ENCODE measurements at places on chromosomes 2 and 18. TPM values are rescaled to one million over a fixed set of nuclear protein-coding genes. Genes with fewer than 3 reads are reported as not detected.

- H3K27me3 ChIP-seq, result no peaks in the 10 kb centered on the region
- no peak overlapping the region for H3K27ac ChIP-seq
- no peak for DNase-seq
- H3K4me1 ChIP-seq, result peaks cover 12% of the 10 kb centered on the region
- no peak overlapping the region for H3K4me3 ChIP-seq
These were observed 18.4 kb downstream of the NCOA1 start for GRCh38 chr2:24509425-24509824.

DNA sequence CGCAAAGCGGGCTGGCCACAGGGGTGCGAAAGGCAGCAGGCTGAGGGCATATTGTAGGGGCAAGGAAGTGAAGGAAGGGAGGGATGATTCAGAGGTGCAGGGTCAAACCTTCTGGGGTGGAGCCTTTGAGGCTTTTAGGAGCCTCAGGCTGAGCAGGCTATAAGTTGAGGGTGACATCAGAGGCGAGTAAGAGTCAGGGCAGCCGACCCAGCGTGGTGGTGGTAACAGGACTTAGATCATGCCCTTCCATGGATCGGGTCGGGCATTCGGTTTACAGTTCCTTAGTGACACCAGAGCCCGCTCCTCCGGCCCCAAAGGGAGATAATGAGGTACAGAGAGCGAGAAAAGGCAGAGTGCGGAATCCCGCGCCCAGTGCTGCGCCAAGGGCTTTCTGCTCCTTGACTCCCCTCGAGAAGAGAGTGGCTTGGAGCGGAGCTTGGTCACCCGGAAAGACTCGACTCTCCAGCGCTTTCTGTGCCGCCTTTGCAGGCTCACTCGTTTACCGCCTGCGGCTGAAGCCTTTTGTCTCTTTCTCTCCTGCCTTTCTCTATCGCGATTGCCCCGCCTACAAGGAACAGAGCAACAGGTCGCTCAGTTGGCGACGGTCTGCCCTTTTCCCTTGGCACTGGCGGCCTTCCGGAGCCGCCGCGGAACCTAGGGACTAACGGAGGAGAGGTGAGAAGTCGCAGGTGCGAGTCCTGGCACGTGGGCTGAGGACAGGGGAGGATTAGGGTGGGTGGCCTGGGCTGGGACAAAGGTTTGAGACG lies 720 bp downstream of the LBX2 start:
- H3K4me1 ChIP-seq, result peaks cover 5% of the 10 kb centered on the region
- no peak overlapping the region for H3K27ac ChIP-seq

DNA sequence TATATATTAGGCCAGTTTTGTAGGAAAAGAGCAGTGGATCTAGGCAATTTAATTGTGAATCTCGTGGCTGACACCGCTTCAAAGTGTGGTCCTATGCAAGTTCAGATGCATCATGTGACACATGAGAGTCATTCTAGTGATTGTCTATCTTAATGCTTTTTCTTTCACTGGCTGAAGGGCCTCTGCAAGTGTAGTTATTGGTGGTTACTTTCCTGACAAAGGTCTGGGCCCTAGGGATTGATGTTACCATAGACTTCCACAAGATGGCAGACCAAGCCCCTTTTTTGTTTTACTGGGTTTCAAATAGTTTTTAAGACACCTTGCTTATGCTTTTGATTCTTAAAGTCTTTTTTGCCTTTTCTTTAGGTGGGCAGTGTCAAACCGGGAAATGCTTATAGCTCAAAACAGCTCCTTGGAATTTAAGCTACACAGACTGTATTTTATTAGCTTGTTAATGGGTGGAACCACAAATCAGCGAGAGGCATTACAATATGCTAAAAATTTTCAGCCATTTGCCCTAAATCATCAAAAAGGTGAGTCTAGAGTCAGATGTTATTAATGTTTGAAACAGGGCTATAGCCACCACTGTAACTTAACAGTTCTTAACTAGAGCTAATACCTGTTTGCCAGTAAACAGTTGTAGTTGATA lies 25.9 kb downstream of the CD8A start:
- H3K4me3 ChIP-seq, result no peak overlapping the region
- no peaks in the 10 kb centered on the region for H3K27me3 ChIP-seq
- DNase-seq, result no peak
- H3K36me3 ChIP-seq, result no peaks in the 10 kb centered on the region

DNA sequence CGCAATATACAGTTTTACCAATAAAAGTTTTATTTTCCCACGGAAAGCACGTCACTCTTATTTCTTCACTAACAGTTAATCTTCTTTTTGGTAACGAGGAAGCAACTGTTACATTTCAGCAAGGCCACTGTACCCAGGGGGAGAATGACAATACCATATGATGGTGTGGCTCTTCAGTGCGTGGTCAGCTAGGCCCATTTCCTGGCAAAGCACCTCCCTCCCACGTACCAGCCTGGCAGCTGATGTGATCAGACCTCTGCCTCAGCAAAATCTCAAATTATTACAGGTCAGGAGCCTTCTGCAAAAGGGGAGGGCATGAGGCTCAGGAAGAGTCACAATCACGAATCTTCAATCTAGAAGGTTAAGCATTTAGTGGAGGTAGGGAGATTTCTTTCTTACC lies 55.4 kb downstream of the KLF7 start:
- no peak overlapping the region for H3K27ac ChIP-seq
- H3K4me1 ChIP-seq, result peaks cover under 1% of the 10 kb centered on the region
- no peak overlapping the region for H3K4me3 ChIP-seq
- no peak for DNase-seq
- peaks cover 6% of the 10 kb centered on the region for H3K36me3 ChIP-seq

DNA sequence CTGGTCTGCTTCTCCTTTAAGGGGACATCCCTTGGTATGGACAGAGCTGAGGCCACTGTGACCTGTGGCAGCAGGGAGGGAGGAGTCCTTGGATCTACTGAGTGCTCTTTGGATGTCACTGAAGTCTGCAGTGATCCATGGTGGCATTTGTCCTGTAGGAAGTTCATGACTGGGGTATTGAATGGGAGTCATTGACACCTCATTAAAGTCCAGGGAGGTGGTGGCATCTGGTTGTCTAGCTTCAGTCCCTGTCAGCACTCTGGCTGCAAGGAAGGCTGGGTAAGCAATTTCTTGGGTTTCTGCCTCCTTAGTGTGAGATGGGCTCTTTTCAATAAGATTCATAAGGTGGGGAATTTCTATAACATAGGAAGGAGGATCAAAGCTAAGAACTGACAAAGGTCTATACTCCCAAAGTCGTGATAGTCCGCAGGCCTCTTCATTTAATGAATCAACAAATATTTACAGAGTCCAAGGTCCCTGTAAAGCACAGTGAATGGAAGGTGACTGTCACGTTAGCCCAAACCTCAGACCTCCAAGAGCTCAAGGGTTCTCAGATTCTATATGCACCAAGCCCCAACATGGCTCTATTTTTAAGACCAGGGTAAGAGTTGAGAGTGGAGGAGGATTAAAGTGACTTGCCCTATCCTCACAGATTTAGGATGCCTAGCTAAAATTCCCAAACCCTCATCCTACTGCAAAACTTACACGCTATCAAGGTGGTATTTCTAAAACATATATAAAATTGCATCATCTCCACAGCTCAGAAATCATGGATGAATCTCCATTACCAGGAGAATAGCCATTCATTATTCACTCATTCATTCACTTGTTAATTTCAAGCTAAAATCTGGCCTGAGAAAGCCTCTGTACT lies 40.2 kb downstream of the THNSL2 start:
- H3K27me3 ChIP-seq, result no peaks in the 10 kb centered on the region
- H3K4me1 ChIP-seq, result no peaks in the 10 kb centered on the region
- no peak for DNase-seq

DNA sequence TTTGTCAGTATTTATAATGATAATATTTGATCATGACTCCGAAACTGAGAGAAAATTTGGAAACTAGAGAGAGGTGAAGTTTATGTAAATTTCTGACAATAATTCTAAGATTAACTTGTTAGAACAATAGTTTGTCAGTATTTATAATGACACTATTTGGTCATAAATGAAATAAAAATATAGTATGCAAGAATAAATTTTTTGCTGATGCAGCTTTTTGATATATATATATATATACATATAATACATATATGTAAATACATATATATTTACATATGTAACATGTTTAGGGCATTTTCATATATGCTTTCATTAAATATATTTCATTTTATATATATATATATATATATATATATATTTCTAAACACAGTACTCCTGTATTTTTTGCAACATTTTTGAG lies 1158.1 kb downstream of the LRP1B start:
- no peaks in the 10 kb centered on the region for H3K27me3 ChIP-seq
- no peaks in the 10 kb centered on the region for H3K4me1 ChIP-seq
- no peak overlapping the region for H3K27ac ChIP-seq
- no peak for DNase-seq
- no peak overlapping the region for H3K4me3 ChIP-seq

DNA sequence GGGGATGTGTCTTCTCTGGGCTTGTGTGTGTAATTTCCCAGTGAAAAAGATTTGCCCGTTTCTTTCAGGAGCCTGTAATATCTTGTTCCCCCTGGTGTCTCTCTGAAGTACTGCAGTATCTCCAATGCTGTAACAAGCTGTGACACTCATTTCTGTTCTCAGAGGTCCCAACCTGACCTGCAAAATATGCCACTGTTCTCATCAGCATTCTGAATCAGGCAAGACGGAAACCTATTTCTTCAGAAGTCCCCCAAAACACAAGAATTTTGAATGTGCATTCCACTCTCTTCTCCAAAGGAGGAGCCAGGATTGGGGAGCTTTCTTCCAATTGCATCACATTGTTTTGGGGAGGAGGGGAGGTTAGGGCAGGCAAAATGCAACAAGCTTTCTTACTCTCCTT lies 77.0 kb upstream of the CNGA3 start:
- DNase-seq, result peak; percentile 19
- no peaks in the 10 kb centered on the region for H3K27me3 ChIP-seq
- H3K27ac ChIP-seq, result no peak overlapping the region
- no peak overlapping the region for H3K4me3 ChIP-seq
- no peaks in the 10 kb centered on the region for H3K4me1 ChIP-seq
- H3K36me3 ChIP-seq, result no peaks in the 10 kb centered on the region

Gene RNU2-63P
- total RNA-seq, result not detected

Gene ANKRD36
- total RNA-seq, result 3.2 TPM
